ENCODE measurements at places on chromosomes 4 and X.

DNA sequence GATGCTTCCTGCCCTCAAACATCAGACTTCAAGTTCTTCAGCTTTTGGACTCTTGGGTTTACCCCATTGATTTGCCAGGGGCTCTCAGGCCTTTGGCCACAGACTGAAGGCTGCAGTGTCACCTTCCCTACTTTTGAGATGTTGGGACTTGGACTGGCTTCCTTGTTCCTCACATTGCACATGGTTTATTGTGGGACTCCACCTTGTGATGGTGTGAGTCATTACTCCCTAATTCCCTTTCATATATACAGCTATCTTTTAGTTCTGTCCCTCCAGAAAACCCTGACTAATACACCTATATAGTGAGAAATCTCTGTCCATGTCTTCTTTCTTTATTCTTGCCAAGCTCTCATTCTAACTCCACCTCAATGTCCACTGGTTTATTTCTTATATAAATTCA is 736.9 kb upstream of the HS3ST1 start:
- DNase-seq = no peak

DNA sequence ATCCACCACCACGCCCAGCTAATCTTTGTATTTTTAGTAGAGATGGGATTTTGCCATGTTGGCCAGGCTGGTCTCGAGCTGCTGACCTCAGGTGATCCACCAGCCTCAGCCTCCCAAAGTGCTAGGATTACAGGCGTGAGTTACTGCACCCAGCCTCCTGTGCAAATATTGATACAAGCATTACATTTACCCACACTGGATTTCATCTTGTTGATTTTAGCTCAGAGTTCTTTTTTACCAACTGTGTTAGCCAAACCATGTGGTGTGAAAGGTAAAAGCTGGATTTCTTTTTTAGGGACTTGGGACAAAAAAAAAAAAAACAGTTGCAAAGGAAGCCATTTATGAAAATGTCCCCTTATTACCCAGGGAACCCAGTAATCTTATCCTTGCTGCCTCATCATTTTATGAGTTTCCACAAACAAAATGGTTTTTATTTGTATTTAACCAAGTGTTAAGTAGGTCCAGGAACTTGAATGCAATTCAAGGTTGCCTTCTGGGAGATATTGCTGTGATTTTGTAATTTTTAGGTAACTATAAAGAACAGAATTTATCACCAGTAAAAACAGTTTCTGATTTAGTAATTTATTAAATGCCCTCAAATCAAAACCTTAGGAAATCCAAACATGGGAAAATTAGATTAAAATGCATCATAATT is 202.5 kb downstream of the PALLD start:
- no peak for DNase-seq

GRCh38 chr4:46073778-46074177 is 50.1 kb downstream of the GABRG1 start:
- DNase-seq = no peak

DNA sequence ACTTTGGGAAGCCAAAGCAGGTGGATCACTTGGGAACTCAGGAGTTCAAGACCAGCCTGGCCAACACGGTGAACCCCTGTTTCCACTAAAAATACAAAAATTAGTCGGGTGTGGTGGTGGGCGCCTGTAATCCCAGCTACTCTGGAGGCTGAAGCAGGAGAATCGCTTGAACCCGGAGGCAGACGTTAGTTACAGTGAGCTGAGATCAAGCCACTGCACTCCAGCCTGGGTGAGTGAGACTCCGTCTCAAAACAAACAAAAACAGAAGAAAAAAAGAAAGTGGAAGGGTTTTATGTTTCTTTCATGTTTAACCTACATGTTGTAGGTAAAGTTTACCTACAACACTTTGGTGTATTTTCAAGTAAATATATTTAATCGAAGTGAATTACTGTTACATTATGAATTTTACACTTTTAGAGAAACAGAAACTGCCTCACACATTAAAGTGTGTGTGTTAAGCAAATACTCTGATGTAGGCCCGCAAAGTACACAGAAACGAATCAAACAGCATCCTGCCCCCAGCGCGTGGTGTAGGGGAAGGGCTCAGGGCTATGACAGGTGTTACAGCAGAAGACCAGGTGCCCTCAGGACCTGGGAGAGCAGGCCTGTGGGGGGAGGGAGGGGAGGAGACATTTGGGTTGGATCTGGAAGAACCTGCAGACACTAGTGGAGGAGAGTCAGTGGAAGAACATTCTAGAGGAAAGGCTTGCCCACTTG is 39.0 kb downstream of the PTTG2 start:
- DNase-seq = no peak

- no peak for DNase-seq
These were observed 1.9 kb downstream of the NEIL3 start for GRCh38 chr4:177311589-177311988.
